ENCODE measurements at places on chromosomes 16 and 17.

DNA sequence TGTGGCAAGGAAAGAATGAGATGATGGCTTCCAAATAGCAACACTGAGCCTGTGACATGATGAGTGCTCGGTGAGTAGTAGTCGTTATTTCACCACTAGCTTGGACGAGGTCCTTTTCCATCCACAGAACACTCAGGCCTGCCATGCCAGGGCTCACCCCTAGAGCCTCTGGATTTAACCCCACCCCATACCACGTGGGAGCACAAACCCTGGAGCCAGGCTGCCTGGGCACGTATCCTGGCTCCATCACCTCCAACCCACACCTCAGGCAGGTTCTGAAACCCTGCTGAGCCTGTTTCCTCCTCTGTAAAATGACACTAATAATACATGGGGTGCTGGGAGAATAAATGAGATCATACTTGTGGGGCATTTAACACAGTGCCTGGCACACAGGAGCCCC, 192.4 kb downstream of the KATNIP start:
- DNase-seq, result no peak

- DNase-seq, result no peak
These were observed 36.5 kb upstream of the SIAH1 start for GRCh38 chr16:48421741-48422140.

GRCh38 chr17:17079761-17080160, 37.5 kb downstream of the MPRIP start:
- DNase-seq, result no peak

- no peak for DNase-seq
These were observed 183.7 kb downstream of the FOXL1 start for GRCh38 chr16:86762095-86762494.

- DNase-seq, result no peak
These were observed 4.4 kb upstream of the ARMC7 start for GRCh38 chr17:75105126-75106080.

DNA sequence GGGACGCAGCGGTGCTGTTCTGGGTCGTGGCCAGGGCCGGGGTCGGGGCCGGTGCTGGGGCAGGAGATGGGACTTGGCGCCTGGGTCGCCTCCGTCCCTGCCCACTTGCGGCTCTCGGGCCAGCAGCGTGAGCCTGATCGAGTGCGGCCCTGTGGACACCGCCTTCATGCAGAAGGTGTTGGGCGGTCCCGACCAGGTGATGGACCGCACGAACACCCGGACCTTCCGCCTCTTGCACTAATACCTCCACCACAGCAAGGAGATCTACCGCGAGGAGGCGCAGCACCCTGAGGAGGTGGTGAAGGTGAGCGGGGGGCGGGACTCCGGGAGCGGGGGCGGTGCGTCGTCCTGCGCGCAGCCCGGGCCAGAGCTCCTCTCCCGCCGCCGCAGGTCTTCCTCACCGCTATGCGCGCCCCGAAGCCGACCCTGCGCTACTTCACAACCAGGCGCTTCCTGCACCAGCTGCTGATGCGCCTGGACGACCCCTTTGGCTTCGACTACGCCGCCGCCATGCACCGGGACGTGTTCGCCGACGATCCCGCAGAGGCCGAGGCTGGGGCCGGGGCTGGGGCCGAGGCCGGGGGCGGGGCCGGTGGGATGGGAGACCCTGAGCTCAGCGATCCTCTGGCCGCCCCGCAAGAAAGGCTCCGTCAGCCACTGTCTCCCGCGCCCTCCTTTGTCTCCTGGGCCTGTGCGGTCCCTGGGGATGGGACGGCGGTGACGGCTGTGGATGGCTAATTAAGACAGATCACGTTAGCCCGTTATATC, 4.5 kb upstream of the HSD17B1 start:
- DNase-seq, result peak; percentile 63

DNA sequence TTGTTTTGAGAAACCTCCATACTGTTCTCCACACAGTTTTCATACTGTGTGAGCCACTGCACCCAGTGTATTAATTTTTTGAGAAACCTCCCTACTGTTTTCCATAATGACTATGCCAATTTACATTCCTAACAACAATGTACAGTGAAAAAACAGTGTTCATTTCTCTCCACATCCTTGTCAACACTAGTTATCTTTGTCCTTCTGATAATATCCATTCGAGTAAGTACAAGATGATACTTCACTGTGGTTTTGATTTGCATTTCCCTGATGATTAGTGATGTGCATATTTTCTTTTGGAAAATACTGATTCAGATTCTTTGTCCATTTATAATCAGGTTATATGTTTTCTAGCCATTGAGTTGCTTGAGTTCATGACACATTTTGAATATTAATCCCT, 462.0 kb downstream of the CDH11 start:
- no peak for DNase-seq

GRCh38 chr17:46115699-46116098, 77.5 kb downstream of the KANSL1 start:
- DNase-seq, result no peak

DNA sequence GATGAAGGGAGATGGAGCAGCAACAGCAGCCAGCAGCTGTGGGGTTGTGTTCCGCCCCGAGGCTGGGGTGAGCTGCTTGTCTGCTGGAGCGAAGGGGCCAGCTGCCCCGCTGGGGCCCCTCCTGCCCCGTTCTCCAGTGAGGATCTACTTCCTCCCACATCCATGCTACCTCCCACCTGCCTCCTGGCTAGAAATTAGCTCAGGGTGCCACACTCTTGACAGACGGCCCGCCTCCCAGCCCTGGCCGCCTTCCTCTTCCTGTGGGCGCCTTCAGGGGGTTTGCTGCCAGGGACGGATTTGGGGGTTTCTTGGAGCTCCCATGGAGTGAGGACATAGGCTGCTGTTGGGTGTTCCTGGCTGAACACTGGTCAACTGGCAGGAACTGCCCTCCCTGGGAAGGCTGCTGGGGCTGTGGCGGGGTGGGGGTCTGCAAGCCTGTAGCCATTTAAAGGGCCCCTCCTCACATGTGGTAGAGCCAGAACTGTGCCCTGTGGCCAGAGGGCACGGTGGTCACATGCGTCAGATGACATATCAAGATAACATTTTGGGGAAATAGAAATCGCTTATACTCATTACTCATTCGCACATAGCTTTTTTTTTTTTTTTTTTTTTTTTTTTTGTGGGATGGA, 13.1 kb downstream of the TBC1D24 start:
- no peak for DNase-seq

Measured in activated T-helper 1 cell treated with anti-CD3 and anti-CD28 coated beads, Interleukin-2, amount 50 U/mL, for 16 hours (primary cell).